ENCODE measurements at places on chromosomes 2 and 18. TPM values are rescaled to one million over a fixed set of nuclear protein-coding genes. Genes with fewer than 3 reads are reported as not detected.

GRCh38 chr2:239329972-239330572 is 70.7 kb downstream of the HDAC4 start:
- no peaks in the 10 kb centered on the region for H3K36me3 ChIP-seq
- H3K27me3 ChIP-seq = no peaks in the 10 kb centered on the region
- no peak overlapping the region for H3K4me3 ChIP-seq
- no peak for DNase-seq
- H3K4me1 ChIP-seq = peaks cover 49% of the 10 kb centered on the region
- H3K27ac ChIP-seq = peak overlapping the region; percentile 87

GRCh38 chr18:24208270-24209035 is 69.6 kb downstream of the CABYR start:
- H3K36me3 ChIP-seq = peaks cover under 1% of the 10 kb centered on the region
- no peak overlapping the region for H3K27ac ChIP-seq
- DNase-seq = no peak
- H3K4me3 ChIP-seq = no peak overlapping the region
- no peaks in the 10 kb centered on the region for H3K27me3 ChIP-seq

DNA sequence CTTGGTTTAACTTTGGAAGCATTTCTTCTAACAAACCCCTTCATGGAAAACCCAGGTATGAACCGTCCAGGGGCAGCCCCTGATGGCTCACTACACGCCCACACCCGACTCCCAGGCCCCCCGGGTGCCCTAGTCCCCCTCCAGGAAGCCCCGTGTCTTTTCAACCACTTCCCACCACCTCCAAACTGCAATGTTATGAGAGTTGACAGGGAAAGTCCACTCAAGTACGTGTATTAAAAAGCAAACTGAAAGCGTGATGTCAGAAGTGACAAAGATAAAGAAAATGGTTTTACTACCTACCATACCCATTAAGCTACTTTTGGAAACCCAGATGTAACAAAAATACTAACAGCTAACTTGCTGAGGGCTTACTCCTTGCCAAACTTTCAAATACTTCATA is 51.5 kb downstream of the L3MBTL4 start:
- no peak for DNase-seq
- H3K27me3 ChIP-seq = no peaks in the 10 kb centered on the region
- no peaks in the 10 kb centered on the region for H3K36me3 ChIP-seq
- H3K4me1 ChIP-seq = no peaks in the 10 kb centered on the region

IRS1 gene
- 13.7 TPM for polyA plus RNA-seq

RAPH1 gene
- polyA plus RNA-seq = 31.1 TPM

GRCh38 chr2:224941960-224942359 is 100.3 kb downstream of the DOCK10 start:
- no peaks in the 10 kb centered on the region for H3K27me3 ChIP-seq
- H3K4me3 ChIP-seq = no peak overlapping the region
- no peak for DNase-seq
- H3K27ac ChIP-seq = no peak overlapping the region
- no peaks in the 10 kb centered on the region for H3K36me3 ChIP-seq

GRCh38 chr2:96116879-96117533 is 635 bp upstream of the ADRA2B start:
- H3K27me3 ChIP-seq = peaks cover 55% of the 10 kb centered on the region
- no peak overlapping the region for H3K4me3 ChIP-seq
- H3K4me1 ChIP-seq = peaks cover 20% of the 10 kb centered on the region
- peak; percentile 60 for DNase-seq
- H3K27ac ChIP-seq = no peak overlapping the region
- H3K36me3 ChIP-seq = no peaks in the 10 kb centered on the region

GRCh38 chr18:8654503-8655451 is 45.5 kb downstream of the RAB12 start:
- H3K27ac ChIP-seq = no peak overlapping the region
- peak; percentile 25 for DNase-seq
- no peaks in the 10 kb centered on the region for H3K27me3 ChIP-seq
- no peak overlapping the region for H3K4me3 ChIP-seq
- H3K36me3 ChIP-seq = no peaks in the 10 kb centered on the region
- H3K4me1 ChIP-seq = peaks cover 18% of the 10 kb centered on the region

DNA sequence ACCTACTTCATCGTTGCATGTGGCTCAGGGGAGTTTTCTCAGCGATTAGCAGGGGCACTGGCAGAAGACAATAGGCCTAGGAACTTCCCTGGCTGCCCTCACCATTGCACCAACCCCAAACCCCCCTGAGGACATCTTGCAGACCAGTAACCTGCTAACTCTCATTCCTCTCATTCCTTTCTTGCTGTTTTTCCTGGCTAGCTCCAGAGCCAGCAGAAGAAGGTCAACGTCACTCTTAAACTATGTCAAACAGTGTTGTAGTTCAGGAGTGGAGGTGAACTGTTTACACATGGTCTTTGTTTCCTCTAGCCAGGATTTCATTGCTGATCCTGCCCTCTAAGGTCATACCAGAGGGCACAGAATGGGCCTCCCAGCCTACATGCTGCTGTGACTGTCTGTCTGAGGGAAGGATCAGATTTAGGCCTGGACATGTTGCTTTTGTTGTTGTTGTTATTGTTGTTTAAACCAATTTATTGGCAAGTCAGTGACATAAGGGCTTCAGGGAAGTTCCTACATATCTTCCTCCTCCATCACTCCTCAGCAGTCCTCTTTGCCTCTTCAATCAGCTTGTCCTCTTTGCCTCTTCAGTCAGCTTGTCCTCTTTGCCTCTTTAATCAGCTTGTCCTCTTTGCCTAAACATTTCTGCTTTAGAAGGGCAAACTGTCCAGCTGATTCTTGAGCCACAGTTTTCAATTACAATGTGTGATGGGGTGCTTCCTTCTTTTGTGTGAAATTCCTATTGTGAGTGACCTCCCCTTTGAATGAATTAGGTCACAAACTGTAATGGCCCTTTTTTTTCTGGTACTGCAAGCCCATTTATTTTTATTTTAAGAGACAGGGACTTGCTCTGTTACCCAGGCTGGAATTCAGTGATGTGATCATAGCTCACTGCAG is 471.9 kb upstream of the TNP1 start:
- no peaks in the 10 kb centered on the region for H3K27me3 ChIP-seq
- H3K36me3 ChIP-seq = no peaks in the 10 kb centered on the region
- peak overlapping the region; percentile 15 for H3K27ac ChIP-seq
- DNase-seq = peak; percentile 67
- peaks cover 16% of the 10 kb centered on the region for H3K4me1 ChIP-seq
- no peak overlapping the region for H3K4me3 ChIP-seq

DNA sequence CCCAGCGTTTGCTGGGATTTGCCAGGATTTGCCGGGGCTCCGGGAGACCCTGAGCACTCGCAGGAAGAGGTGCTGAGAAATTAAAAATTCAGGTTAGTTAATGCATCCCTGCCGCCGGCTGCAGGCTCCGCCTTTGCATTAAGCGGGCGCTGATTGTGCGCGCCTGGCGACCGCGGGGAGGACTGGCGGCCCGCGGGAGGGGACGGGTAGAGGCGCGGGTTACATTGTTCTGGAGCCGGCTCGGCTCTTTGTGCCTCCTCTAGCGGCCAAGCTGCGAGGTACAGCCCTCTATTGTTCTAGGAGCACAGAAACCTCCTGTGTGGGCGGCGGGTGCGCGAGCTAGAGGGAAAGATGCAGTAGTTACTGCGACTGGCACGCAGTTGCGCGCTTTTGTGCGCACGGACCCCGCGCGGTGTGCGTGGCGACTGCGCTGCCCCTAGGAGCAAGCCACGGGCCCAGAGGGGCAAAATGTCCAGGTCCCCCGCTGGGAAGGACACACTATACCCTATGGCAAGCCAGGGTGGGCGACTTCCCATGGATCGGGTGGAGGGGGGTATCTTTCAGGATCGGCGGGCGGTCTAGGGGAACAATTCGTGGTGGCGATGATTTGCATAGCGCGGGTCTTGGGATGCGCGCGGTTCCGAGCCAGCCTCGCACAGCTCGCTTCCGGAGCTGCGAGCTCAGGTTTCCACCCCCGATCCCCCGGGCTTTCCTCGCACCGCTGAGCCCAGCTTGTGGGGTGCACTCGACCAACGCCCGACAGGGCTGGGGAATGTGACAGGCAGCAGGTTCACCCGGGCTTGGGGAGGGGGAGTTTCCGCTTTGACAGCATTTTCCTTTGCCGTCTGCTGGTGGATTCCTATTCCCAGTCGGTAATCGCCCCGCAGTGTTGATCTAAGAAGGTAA is 2.8 kb downstream of the ONECUT2 start:
- H3K4me1 ChIP-seq = peaks cover 37% of the 10 kb centered on the region
- peak; percentile 38 for DNase-seq
- H3K27me3 ChIP-seq = peaks cover 94% of the 10 kb centered on the region
- H3K4me3 ChIP-seq = no peak overlapping the region
- no peaks in the 10 kb centered on the region for H3K36me3 ChIP-seq

DNA sequence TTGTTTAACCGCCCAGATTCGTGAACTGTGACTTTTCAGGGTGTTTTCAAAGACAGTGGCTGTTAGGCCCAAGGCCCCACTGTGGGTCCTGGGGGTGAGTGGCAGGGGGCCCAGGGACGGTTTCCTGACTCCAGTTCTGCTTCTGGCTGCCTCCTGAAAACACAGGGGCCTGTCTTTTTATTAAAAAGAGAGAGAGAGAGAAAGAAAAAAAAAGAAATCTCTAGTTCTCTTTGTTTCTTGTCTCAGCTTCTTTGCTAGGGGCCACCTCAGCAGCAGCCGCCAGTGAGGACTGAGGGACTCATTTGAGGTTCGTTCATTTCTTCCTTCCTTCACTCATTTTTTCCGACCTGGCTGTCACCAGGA is 15.4 kb upstream of the E2F6 start:
- no peak for DNase-seq
- peaks cover 8% of the 10 kb centered on the region for H3K27me3 ChIP-seq
- H3K27ac ChIP-seq = peak overlapping the region; percentile 52
- no peaks in the 10 kb centered on the region for H3K36me3 ChIP-seq
- peaks cover 24% of the 10 kb centered on the region for H3K4me1 ChIP-seq

KIAA2012 gene
- 0.33 TPM for polyA plus RNA-seq

GRCh38 chr2:74119912-74120825 is 27.5 kb downstream of the BOLA3 start:
- H3K27ac ChIP-seq = peak overlapping the region; percentile 37
- peaks cover 2% of the 10 kb centered on the region for H3K27me3 ChIP-seq
- no peaks in the 10 kb centered on the region for H3K36me3 ChIP-seq
- no peaks in the 10 kb centered on the region for H3K4me1 ChIP-seq

HOXD12 gene
- not detected for polyA plus RNA-seq

GATA6 gene
- 1.6 TPM for polyA plus RNA-seq

DNA sequence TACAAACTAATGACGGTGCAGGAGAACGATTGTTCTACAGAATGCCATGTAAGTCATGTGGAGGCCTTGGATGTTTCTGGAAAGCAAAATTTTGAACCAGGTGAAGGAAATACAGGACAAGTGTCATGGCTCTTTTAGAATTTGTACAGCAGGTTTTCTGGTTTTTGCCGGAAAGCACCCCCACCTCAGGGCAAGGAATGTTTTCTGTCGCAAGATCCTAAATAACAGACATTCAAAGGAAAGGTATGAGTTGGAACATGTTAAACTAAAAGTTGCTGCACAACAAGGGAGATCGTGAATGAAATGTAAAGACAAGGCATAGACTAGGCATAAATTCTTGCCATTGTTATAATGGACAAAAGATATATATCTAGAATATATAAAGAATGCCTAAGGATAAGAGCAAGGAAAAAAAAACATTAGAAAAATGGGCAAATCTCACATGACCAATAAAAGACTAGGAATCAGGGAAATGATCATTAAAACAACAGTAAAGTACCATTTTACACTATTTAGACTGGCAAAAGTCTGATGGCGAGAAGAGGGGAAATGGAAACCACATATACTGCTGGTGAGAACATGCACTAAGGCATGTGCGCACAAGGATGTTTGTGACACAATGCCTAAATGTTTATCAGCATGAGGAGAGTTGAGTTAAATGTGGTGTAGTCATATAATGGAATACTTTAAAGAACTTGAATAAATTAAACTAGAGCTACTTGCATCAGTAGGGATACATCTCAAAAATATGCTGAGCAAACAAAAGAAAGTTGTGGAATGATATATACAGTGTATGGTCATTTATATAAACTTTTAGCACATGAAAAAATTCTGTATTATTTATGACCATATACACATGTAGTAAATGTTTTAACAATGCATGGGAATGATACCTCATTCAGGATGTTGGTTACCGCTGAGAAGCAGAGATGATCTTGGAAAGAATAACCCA is 127.0 kb downstream of the EML6 start:
- H3K36me3 ChIP-seq = no peaks in the 10 kb centered on the region
- H3K27ac ChIP-seq = no peak overlapping the region
- no peaks in the 10 kb centered on the region for H3K4me1 ChIP-seq
- no peak for DNase-seq
- H3K27me3 ChIP-seq = no peaks in the 10 kb centered on the region
- no peak overlapping the region for H3K4me3 ChIP-seq

DNA sequence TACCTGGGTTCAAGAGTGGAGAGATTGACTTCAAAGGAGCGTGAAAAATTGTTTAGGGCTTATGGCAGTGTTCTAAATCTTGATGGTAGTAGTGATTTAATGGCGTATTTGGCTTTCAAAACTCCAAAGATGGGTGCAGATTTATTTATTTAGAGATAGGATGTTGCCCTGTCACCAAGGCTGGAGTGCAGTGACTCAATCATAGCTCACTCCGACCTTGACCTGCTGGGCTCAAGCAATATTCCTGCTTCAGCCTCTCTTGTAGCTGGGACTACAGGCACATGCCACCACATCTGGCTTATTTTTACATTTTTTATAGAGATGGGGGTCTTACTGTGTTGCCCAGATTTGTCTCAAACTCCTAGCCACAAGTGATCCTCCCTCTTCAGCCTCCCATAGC is 52.5 kb downstream of the FAM117B start:
- no peak for DNase-seq
- no peaks in the 10 kb centered on the region for H3K4me1 ChIP-seq
- H3K4me3 ChIP-seq = no peak overlapping the region
- H3K27ac ChIP-seq = no peak overlapping the region
- H3K27me3 ChIP-seq = no peaks in the 10 kb centered on the region

GRCh38 chr18:77006305-77007175 is 126.0 kb downstream of the MBP start:
- peaks cover 9% of the 10 kb centered on the region for H3K27me3 ChIP-seq
- no peak for DNase-seq
- H3K36me3 ChIP-seq = no peaks in the 10 kb centered on the region
- H3K27ac ChIP-seq = no peak overlapping the region
- H3K4me3 ChIP-seq = no peak overlapping the region
- H3K4me1 ChIP-seq = peaks cover 11% of the 10 kb centered on the region

KCNG2 gene
- polyA plus RNA-seq = 0.49 TPM

GPR55 gene
- polyA plus RNA-seq = 0.04 TPM

TWIST2 gene
- 10.4 TPM for polyA plus RNA-seq

DNA sequence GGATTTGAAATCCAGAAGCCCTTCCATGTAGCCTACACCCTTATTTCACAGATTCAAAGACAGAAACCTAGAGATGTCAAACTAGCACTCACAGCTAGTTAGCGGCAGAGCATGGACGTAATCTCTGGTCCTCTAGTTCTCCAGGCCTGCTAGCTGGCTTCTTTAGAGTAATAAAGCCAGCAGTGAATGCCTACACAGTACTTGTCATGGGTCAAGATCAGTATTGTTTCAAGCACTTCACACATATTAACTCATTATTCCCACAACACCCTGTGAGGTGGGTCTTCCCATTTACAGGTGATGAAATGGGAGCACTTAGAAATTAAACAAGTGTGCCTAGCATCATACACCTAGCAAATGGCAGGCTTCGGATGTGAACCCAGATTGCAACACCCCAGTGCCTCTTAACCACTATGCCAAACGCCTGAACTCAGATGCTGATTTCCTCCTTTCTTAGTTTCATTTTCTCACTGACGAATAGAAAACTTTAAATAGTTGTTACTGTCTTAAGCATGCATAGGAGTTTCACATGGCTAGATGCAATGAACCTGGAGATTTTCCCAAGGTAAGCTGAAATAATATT is 14.5 kb upstream of the ZBTB14 start:
- no peaks in the 10 kb centered on the region for H3K36me3 ChIP-seq
- no peaks in the 10 kb centered on the region for H3K4me1 ChIP-seq
- H3K27ac ChIP-seq = no peak overlapping the region
- H3K27me3 ChIP-seq = no peaks in the 10 kb centered on the region
- no peak overlapping the region for H3K4me3 ChIP-seq

CROCC2 gene
- polyA plus RNA-seq = 0.50 TPM

CNDP1 gene
- polyA plus RNA-seq = 0.49 TPM
